ENCODE measurements at places on chromosomes 4 and X.
A peak's percentile ranks its signal among the peaks of the same experiment; 100 is the strongest.

GRCh38 chrX:104172121-104172520 is 5.9 kb downstream of the FAM199X start:
- no peak for DNase-seq

DNA sequence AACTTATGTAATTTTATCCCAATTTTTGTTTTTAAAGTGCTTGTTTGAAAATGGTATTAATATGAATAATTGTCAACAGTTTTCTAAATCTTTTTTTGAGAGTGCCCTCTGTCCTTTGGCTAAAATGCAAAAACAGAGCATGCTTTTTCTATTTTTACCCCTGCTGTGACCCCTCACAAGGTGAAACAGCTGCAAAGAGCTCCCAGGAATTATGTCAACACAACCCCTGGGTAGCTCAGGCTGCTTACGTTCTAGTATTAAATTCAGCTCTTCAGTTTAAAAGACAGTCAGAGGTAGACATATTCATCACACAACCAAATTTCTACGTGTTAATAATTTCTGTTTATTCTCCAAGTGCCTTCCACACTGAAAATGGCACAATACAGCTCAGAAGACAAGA is 367.5 kb downstream of the PRDM5 start:
- DNase-seq, result no peak

DNA sequence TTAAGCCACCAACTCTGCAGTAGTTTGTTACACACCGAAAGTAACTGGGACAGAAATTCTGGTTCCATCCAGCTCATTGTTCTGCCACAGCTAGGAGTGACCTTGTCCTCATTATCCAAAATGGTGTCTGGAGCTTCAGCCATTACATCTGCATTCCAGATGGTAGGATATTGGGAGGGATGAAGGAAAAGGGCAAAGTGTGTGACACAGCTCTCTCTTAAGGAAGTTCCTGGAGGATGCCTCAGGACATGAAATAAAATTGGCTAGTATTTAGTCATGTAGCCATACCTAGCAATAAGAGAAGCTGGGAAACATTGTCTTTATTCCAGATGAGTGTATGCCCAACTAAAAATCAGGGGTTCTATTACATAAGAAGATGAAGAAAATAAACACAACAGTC is 262.0 kb downstream of the BCOR start:
- DNase-seq, result no peak

DNA sequence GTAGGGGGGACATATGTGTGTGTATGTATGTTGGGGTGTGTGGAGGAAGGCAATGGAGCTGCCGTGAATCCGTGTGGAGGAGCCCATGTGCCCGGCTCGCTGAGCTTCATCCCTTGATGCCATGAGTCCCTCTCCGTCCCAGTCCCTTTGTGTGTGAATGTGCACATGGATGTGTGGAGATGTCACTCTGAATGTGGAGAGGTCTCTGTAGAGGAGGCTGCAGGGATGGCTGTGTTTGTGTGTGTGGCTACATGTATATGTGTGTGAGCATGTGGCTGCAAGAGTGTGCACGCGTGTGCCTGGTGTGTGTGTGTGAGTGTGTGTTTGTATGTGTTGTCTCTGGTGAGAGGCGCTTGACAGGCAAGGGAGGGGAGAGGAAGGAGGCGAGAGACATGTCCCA is 1.3 kb downstream of the DLG3 start:
- no peak for DNase-seq

GRCh38 chr4:62288808-62289541 is 1088.8 kb downstream of the ADGRL3 start:
- no peak for DNase-seq

GRCh38 chr4:40199999-40200874 is 3.4 kb downstream of the RHOH start:
- no peak for DNase-seq

- DNase-seq, result no peak
These were observed 17.8 kb downstream of the IDS start for GRCh38 chrX:149487292-149487691.

DNA sequence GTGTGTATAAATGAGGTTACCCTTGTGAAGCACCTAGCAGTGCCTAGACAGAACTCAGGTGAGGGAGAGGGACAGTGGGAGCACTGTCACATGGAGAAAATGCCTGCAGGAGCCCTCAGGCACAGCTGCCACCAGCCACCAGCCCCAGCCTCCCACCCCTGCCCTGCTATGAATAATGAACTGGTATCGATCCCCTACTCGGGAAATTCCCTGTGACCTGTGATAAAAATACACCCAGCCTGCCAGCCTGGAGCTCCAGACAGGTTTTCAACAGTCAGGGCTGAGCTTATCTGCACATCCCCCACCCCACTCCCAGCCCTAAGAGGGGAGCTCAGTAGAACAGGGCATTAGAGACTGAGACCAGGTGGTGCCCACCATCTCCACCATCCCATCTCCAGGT is 159.6 kb upstream of the PJA1 start:
- no peak for DNase-seq

- DNase-seq, result no peak
These were observed 607.3 kb downstream of the ANKRD50 start for GRCh38 chr4:124105212-124105611.

- DNase-seq, result no peak
These were observed 254.9 kb upstream of the GATB start for GRCh38 chr4:152015597-152016302.

DNA sequence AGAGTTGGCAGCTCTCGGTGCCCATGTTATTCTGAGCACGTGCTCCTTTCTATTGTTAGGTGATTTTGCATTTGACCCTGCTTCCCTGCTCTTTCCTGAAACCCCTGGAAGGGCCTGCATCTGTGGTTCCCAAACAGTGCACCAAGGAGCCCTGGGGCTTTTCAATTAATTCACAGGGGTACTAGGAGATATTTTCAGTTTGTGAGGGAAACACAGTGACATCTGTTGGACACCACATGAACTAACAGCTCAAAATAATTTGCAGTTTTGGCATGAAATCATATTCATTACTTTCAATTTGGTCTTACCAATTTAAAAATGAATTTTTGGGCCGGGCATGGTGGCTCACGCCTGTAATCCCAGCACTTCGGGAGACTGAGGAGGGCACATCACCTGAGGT is 156.6 kb downstream of the GATB start:
- no peak for DNase-seq

DNA sequence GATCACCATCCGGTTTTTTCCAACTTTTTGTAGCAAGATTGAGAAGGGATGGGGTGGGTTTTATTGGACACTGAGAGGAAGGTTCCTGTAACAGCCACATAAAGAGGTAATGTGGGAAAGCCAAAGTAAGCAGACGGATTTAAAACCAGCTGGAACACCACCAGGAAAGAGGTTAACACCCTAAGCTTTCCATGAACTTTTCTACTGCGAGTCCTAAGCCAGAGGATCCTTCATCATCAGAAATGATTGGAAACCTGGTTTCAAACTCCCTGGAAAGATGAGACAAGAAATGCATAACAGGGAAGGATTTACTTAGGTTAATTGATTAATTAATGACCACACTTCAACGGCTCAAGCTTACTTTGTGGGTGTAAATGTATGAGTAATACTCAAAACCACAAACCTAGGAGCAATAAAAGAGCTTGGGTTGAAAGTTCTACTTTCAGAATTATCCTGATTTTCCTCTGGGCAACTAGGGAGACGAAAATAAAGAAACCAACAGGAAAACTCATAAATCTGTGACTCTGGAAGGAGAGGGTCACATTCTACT is 91.5 kb downstream of the COX18 start:
- DNase-seq, result no peak

DNA sequence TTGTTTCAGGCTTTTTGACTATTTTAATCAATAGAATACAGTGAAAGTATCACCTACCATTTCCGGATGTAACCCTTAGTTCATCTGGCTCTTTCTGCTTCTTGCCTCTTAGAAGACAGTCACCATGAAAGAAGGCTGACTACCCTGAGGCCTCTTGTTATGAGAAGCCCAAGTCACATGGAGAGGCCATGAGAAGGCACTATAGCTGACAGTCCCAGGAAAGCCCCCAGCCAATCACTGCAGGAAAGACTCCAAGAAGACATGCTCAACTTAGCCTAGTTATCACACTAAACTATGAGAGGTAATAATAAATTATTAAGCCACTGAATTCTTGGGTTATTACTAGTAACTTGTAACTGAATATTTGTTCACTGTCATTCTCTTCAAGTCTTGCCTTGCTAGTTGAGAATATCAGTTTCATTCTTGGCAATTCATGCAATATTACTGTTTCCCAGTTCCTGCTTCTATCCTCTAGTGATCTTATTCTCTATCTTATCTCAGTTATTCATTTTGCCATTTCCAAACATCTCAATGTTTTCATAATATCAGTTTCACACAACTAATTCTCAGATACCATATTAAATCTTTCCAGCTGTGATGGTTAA is 57.1 kb upstream of the GUCY1A1 start:
- DNase-seq, result no peak

DNA sequence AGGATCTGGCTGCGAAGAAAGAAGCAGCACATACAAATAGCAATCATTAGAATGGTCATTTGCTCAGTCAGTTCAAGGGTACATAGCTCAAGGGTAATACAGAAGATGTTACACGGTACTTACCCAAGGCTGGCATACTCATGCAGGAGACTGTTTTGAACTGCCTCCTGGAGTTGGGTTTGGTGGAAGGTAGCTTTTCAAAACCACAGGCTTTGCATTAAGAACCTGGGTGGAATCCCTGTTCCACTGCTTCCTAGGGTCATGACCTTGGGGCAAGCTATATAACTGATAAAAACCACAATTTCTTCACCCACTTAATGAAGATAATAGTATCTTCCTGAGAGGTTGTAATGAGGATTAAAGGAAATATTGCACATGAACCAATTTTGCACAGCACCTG is 36.5 kb downstream of the TBC1D9 start:
- DNase-seq, result no peak

GRCh38 chr4:110905367-110905766 is 282.5 kb upstream of the PITX2 start:
- no peak for DNase-seq

- no peak for DNase-seq
These were observed 113.0 kb upstream of the PRDX4 start for GRCh38 chrX:23554304-23554703.

GRCh38 chrX:148500423-148501385 is at the start of gene AFF2:
Gene AFF2, plus strand, starts transcription at chrX:148500617. Its CDS starts 481 bp downstream, at chrX:148501098.
- DNase-seq, result peak; percentile 8

- DNase-seq, result peak; percentile 33
These were observed 60.8 kb downstream of the ZNF732 start for GRCh38 chr4:244471-244870.

DNA sequence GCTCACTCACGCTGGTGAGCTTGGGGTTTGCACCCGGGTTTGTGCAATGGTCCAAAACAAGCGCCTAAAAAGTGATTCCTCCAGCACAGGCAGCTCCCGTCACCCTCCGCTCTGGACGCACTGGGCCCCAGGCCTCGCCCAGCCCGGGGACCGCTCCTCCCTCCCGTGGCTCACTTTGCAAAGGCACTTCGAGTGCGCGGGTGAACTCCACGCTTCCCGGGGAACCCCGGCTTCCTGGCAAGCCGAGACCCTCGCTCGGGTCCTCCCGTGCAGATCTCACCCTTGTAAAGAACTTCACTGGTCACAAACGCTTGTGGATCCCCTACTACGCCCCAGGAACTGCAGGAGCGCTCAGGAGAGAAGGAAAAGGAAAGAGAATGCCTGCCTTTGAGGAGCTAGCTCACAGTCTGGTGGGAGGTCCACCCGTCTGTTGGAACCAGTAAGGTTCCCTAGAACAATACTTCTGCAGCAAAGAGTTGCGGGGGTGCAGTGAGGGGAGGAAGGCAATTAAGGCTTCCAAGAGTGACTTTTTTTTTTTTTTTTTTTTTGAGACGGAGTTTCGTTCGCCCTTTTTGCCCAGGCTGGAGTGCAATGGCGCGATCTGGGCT is at the start of gene CTPS2:
Gene CTPS2, minus strand, starts transcription at position 122 of the 608 bp plus-strand sequence. CDS start 9,767 bp downstream, outside the sequence.
- DNase-seq, result peak; percentile 26

DNA sequence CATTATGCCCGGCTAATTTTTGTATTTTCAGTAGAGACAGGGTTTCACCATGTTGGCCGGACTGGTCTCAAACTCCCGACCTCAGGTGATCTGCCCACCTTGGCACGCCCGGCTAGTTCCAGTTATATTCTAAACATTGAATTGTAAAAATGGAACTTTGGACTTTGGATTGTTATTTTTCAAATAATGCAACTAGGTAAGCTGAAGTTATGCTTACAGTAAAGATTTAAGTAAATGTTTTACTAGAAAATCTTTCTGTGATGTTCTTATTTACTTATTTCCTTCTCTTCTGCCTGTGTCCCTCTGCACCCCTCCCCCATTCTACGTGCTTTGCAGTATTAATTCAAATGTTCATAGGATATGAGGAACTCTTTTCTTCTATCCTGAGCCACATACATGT is 26.1 kb downstream of the GK start:
- no peak for DNase-seq

GRCh38 chrX:148556498-148556897 is 56.1 kb downstream of the AFF2 start:
- DNase-seq, result no peak

- no peak for DNase-seq
These were observed 108.3 kb downstream of the CDS1 start for GRCh38 chr4:84691170-84691691.

- no peak for DNase-seq
These were observed 60.7 kb upstream of the HAND2 start for GRCh38 chr4:173590697-173591096.

DNA sequence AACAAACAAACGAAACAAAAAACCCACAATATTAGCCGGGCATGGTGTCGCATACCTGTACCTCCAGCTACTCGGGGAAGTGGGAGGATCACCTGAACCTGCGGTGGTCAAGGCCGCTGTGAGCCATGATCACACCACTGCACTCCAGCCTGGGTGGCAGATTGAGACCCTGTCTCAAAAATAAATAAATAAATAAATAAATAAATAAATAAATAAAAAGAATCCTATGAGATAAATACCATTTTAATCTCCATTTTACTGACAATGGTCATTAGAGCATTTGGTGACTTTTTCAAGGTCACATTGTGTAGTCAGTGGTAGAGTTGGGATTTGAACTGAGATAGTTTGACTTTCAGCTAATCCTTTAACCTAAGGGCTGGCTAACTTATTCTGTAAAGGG is 11.4 kb downstream of the TRPC5 start:
- DNase-seq, result no peak

DNA sequence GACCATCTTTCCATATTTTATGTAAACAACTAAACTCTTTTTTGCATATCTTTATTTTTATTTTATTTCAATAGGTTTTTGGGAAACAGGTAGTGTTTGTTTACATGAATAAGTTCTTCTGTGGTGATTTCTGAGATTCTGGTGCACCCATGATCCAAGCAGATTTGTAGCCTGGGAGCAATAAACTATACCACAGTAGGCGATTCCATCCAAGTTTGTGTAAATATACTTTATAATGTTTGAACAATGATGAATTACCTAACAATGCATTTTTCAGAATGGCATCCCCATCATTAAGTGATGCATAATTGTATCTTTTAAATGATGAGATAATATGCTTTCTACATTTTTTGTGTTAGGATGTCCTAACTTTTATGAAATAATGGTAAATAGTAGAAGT is 39.2 kb upstream of the CYSLTR1 start:
- DNase-seq, result no peak

DNA sequence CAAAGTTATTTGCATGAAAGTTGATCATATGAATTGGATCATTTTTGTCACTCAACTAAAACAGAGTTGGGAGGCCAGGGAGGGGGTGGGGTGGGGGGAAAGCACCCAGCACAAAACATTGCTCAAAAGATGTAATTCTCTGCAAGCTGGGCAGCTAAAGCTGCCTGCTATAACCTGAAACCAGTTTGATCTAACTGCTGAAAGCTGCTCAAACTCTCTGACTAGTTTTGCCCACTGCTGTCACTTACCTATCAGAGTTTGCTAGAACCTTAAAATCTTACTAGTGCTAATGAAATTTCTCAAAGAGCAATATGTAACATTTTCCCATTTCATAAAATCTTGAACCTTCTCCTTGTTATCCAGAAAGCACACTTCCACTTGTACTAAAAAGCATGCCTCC is 10.4 kb downstream of the CXCL8 start:
- no peak for DNase-seq

- DNase-seq, result no peak
These were observed 24.0 kb downstream of the SMIM14 start for GRCh38 chr4:39614487-39615162.

Data from T-helper 9 cell (primary cell).